ENCODE measurements at places on chromosomes 5 and 9.

GRCh38 chr5:31967461-31967860 is 206.7 kb downstream of the GOLPH3 start:
- DNase-seq, result no peak

- peak; percentile 89 for DNase-seq
Measured at GRCh38 chr5:124867137-124867704, 120.8 kb upstream of the ZNF608 start.

- DNase-seq, result peak; percentile 86
Measured at GRCh38 chr9:105007143-105007542, 79.2 kb upstream of the ABCA1 start.

DNA sequence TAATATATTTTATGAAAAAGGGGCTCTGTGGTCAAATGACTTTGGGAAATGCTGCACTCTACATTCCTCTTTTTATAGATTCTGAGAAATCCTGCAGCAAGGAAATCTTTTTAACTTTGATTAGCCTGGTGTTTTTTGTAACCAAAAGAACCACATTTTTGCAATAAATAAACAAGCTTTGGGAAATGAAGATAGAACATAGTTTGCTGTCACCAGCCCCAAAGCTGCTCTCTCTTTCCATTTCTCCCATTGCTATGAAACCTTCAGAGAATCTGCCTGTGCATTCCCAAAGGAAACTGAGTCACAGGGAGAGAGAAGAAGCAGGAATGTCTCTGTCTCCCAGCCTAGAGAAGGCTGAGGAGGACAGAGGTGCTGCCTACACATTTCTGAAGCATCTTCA is 59.0 kb downstream of the COL15A1 start:
- peak; percentile 46 for DNase-seq

GRCh38 chr5:163177971-163178370 is 259.4 kb upstream of the CCNG1 start:
- no peak for DNase-seq

Data from fibroblast of skin of left quadriceps (primary cell).